Daoy (cell line): ENCODE measurements at places on chromosomes 12 and 14.

GRCh38 chr12:93589081-93589480 is 16.6 kb downstream of the SOCS2 start:
- no peak for DNase-seq

- DNase-seq, result peak; percentile 9
Observed at GRCh38 chr12:105783983-105784947, 354.5 kb downstream of the NUAK1 start.

- no peak for DNase-seq
Observed at GRCh38 chr12:67038486-67038885, 230.7 kb upstream of the CAND1 start.

DNA sequence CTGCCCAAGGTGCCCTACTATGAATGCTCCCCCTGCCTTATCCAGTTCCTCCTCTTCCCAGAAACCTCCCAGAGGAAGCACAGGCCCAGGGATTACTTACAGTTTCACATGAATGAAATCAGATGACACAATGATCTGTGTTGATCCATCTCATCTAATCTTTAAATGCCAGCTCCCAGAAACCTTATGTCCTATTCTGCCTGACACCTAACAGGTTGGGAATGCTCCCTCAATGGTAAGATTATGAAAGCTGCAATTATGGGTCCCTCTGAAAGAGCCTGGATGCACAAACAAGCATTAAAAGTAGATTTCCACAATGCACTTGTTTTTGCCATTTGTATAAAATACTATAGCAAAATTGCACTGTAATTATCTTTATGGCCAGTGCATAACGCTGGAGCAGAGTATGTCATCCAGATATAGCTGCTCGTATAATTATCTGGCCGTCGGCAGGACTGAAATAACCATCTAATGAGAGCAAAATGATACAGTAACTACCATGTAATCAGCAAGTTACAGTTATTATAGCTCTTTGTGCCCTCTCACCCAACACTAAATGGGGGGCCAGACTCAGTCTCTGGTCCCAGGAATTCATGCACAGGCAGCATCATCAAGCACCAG is 4.4 kb upstream of the ZBTB39 start:
- DNase-seq, result no peak

GRCh38 chr12:62248873-62249272 is 11.3 kb upstream of the USP15 start:
- no peak for DNase-seq

DNA sequence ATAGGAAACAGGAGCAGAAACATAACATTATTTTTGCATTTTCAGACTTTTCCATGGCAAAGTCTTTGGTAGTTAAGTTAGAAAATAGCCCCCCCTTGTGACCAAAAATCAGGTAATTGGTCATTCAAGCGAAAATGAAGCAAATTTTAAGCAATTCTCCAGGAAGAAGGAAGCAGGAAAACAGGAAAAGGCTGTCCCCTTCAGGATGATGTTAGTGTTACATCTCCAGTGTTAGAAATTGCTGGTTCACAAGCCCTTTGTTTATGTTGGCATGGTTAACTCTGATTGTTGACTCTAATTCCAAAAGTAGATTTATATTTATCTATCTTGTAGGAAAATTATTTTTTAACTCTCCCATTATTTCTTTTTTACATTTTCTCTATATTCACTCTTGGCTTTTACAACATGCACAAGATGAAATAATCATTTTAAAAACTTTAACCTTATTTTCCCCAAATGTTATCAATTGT is 18.8 kb upstream of the GAS2L3 start:
- DNase-seq, result peak; percentile 82

DNA sequence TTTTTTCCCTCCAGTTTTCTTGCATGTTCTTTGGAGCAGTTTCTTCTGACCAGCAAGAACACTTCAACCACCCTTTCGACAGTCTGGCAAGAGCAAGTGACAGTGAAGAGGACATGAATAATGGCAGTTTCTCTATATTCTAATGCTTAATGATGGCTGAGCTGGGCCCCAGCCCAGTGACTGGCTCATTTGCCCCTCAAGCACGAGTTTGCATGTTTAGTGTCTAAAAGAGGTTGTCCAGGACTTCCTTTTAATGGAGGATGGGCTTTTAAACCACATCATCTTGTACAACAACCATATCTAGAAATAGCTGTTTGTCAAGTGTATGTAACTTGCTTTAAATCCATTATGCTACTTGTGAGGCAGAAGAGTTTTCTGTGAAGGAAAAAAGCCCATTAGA is 28.4 kb downstream of the RAD9B start:
- DNase-seq, result no peak

GRCh38 chr14:40694023-40694422 is 912.7 kb upstream of the LRFN5 start:
- no peak for DNase-seq

DNA sequence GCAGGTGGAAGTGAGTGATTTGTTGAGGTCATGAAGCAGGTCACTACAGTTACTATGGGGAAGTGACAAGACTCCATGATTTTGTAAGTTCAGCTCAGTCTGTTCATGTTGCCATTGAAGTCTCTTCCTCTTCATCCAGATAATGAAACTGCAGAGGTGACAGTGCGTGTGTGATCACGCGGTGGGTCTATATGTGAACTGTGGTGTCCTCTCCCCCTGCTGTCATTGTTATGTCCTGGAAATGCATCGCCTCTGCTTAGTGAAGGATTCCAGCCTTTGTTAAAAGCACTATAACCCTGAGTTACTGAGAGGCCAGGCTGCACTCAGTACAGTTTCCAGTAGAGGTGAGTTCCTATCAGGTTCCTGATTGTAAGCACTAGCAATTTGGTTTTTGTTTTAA is 216.2 kb upstream of the RMST start:
- no peak for DNase-seq

DNA sequence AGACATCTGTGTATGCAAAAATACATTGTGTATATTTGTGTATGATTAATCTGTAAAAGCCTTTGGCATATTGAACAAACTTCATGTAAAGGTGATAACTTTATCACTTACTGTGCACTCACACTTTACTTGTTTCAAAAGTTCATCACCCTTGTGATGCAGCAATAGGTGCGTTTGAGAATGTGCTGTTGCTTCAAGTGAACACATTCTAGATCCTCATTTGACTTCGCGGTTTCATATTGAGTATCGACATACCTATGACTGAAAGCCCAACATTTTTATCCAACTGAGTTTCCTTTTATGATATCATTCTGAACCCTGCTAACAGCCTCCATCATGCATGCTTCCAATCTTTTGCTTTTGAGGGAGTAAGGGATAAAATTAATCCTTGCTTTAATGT is 1086.9 kb downstream of the TMEM121 start:
- DNase-seq, result no peak

- DNase-seq, result no peak
Observed at GRCh38 chr14:77270361-77271112, 469 bp downstream of the NGB start.

GRCh38 chr12:115102450-115102849 is 418.5 kb upstream of the TBX3 start:
- DNase-seq, result no peak
